ENCODE measurements at places on chromosomes 4 and X.

GRCh38 chr4:6582889-6583490 is 8.0 kb downstream of the MAN2B2 start:
- DNase-seq: peak; percentile 71

DNA sequence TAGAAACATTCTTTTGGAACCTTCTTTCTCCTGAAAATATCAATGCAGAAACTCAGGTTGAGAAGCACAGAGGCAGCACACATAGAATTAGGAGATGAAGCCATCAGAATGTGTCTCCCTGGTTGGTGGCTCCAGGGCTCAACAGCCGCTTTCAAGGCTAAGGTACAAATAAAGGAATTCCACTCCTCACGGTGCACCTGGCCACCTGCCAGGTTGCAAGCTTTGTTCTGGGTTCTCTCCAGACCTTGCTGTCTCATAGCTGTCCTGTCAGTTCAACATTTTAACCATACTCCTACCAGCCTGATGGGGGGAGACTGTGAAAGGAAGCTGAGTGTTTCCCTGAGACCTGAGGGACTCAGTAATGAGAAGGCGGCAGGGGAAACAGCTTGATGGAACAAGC is 96.3 kb upstream of the HPF1 start:
- DNase-seq: no peak

GRCh38 chrX:131059246-131059645 is 1.1 kb downstream of the ARHGAP36 start:
- no peak for DNase-seq

DNA sequence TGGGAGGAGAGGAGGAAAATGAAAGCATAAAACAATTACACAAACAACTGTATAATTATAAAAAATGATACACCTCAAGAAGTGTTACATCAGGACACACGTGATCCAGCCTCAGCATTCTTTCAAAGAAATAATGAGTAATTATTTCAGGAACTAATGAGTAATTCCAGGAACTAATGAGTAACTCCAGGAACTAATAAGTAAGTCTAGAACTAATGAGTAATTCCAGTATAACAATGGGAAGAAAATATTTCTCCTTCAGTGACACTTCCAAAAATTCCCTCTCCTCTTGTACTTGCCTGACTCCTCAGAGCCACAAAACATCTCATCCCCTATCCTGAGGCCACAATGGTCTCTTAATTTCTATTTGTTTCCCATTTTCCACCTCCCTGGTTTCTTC is 63.5 kb upstream of the COL25A1 start:
- DNase-seq: no peak

GRCh38 chr4:141731481-141731880 is 95.1 kb downstream of the IL15 start:
- DNase-seq: no peak

DNA sequence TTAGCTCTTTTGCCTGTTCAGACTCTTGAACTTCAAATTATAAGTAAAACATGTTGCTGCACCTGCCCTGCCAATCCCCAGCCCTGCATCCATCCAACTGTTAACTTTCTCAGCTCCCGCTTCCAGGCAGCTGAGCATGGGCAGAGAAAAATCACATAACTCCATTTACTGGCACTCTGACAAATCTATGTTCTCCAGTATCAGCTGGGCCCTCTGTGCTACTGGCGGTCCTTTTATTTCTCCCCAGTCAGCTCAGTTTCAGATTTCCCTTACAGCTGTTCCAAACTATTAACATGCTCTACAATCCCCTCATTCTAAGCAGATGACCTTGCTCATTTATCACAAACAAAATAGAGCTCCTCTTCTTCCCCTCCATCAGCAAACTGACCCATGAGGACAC is 240.4 kb upstream of the TET2 start:
- no peak for DNase-seq

DNA sequence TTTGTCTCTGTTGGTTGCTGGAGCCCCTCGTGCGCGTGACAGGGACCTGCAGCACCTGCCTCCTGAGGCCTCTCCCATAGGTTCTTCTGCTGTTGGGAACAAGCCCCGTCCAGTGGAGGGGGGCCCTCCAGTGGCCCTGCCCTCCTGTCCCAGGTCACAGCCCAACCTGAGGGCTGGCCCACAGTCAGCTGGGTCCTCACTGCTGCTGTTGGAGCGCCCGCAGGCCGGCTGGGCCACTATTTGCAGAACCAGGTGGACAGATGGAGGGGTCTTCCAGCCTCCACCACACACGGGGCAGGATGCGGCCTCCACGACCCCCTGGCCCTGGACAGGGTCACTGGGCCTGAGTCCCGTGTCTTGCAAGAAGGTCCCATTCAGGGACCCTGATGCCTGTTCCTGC is 51.4 kb upstream of the PSAPL1 start:
- no peak for DNase-seq

DNA sequence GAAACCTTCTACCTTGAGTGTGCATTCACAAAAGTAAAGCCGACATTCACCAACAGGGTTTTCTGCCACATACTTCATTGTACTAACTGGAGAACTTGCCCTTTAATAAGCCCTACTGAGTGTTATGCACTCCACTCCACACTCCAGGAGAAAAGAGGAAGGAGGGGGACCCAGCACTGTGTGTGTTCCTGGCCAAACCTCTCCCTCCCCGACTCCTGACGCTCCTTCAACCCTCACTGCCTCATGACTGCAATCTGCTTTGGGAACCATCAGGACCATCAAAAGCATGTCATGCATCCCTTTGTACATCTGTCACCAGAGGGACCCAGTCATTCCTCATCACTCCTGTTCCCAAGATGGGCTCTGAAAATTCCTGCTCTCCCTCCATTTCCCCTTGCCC is 143.7 kb downstream of the RASL11B start:
- DNase-seq: no peak

DNA sequence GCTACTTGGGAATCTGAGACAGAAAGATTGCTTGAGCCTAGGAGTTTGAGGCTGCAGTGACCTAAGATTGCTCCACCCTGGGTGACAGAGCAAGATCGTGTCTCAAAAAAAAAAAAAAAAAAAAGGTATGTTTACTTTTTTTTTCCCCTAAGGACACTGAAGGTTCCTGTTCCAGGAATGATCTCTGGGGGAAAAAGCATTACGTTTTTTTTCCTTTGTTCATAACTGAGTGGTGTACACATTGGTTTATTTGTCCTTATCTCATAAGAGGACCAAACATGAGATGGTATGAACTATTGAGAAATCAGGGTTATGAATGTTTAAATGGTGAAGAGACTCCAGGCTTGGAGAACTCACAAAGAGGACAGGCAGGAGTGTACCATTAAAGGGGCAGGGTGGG is 120.4 kb upstream of the IL1RAPL2 start:
- DNase-seq: no peak

DNA sequence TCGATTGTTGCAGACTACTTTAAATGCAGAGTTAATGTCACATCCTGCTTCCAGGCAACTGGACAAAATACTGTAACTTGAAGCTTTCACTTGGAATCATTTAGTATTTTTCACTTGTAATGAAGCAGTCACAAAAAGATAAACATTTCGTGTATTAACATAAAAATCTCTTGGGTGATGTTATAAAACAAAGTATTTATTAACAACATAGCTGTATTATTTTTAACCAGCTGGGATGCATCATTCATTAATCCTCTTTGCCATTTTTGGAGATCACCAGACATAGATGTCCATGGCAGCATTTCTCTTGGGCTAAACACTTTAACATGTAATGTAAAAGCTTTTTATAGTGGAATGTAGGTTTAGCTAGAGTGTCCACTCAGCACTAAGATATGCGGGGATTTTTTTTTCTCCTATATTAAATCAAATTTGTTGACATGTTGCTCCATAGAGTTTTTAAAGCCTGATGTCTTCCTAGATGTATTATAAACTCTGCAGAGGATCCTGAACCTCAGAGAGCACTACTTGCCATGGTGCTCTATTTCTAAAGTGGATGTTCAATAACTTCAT is 193.7 kb upstream of the SPANXN4 start:
- DNase-seq: no peak

DNA sequence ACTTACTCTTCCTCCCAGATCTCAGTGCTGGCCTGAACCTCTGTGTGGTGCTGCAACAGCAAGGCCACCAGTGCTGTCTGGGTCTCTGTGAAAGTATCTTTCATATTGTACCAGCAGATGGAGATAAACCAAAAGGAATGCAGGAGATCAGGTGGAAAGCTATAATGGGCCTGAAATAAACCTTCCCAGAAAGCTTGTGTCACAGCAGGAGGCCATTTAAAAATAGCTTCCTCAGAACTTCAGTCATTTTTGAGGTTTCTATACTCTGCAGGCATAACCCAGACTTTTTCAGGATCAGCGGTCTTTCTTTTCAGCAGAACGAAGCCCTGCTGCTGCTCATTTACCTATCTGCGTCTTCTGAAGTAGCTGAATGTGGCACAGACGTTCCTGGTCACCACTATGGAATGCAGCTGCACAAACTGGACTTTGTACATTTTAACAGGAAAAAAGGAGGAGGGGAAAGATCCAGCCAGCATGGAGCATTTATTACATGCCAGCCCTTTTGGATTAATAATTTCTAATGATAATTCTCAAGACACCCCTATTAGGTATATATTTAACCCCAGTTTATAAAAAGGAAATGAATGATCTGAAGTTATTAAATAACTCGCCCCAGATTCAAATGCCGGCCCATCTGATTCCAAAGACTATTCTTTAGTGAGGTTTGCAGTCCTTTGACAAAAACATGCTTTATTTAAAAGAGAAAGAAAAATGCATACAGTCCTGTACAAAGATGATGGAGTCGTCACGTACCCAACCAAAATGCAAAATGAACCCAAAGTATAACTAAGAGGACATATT is 119.7 kb downstream of the NFKB1 start:
- peak; percentile 81 for DNase-seq

- DNase-seq: no peak
Observed at GRCh38 chrX:110836451-110836850, 40.8 kb upstream of the CHRDL1 start.

- no peak for DNase-seq
Observed at GRCh38 chrX:53263597-53264094, 17.7 kb downstream of the IQSEC2 start.

DNA sequence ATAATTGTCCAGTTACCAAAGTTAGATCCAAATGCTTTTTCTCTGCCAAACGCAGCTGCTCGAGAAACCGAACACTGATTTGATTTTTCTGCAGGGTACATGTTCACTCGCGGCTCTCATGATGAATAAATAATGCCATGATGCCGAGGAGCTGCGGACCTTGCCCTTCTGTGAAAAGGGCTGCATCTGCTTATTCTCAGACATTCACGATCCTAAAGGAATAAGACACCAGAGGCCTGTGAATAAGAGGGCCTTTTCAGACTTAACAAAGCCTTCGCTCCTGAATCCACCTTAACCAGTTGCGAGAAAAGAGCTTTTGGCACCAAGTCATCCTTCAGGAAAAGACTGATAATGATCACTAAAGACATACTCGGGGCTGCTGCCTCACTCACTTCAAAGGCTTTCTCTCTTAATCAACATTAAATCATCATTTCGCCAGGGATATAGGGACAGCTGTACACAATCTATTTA is 147.5 kb downstream of the FBXO8 start:
- DNase-seq: no peak

GRCh38 chrX:134734466-134734952 is 76.2 kb upstream of the PLAC1 start:
- DNase-seq: no peak

- DNase-seq: no peak
Observed at GRCh38 chrX:29471829-29472228, 743.5 kb upstream of the MAGEB2 start.

GRCh38 chr4:147689067-147689466 is 5.1 kb upstream of the PRMT9 start:
- no peak for DNase-seq

DNA sequence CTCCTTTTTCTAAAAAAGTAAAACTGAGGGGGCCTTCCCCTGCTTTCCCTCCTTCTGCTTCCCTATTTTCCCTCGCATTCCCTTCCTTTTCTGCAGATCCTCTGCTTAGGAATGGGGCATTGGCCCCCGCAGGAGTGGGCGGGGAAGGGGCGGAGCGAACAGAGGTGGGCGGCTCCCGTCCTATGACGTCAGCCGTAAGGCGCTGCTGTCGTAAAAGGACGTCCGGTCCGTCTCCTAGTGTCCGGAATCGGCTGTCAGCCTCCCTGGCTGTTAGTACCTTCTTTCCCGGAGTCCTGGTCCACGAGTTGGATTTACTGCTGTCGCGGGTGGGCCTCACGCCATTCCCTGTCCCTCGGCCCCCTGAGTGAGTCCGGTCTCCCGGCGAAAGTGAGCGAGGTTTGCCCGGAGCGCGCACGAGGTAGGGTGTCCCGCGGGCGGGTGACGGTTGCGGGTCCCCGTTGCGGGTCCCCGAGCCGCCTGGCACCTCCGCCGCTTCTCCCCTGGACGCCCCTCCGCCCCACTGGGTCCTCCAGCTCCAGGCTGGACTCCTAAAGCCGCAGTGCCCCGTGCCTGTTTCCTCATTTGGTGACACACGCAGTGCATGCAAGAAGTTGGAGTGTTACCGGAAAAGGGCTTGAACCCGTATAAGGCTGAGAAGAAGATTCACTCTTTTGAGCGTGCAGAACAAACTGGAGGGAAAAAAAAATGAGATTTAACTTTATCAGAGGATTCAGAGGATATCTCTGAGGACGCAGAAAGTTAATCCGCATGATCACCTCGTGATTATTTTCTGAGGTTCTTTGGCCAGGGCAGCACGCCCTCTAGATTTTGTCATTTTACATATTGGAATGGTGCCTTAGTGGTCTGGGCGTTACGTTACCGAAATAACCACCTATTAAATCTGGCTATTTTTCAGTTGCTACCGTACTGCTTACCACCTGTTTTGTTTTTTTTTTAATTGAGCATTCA is at the start of gene ZNF330:
Gene ZNF330 (plus strand): TSS at position 205 of the 969 bp plus-strand sequence. CDS start 1,477 bp downstream, outside the sequence.
- DNase-seq: peak; percentile 90

GRCh38 chr4:121330180-121330665 is 50.6 kb downstream of the QRFPR start:
- no peak for DNase-seq

- no peak for DNase-seq
Observed at GRCh38 chr4:134544303-134544770, 342.7 kb upstream of the PABPC4L start.

DNA sequence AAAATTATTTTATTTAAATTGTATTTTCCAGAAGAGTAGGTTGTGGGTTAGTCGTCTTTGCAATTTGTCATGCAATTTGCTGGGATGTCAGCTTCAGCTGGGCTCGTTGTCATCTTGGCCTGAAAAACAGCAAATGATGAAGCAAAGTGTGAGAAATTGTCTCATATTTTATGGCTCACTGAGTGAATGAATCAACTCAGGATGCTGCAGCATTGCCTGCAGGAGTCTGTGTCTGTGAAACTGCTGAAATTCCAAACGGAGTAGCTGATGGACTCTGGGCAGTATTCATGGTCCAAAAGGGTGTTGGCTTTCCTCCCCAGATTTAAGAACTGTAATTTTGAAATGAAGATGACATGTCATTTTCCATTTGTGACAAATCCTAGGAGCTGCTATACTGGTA is 37.2 kb downstream of the CXCL8 start:
- no peak for DNase-seq

GRCh38 chr4:1972414-1972813 is 36.4 kb downstream of the NELFA start:
- no peak for DNase-seq

DNA sequence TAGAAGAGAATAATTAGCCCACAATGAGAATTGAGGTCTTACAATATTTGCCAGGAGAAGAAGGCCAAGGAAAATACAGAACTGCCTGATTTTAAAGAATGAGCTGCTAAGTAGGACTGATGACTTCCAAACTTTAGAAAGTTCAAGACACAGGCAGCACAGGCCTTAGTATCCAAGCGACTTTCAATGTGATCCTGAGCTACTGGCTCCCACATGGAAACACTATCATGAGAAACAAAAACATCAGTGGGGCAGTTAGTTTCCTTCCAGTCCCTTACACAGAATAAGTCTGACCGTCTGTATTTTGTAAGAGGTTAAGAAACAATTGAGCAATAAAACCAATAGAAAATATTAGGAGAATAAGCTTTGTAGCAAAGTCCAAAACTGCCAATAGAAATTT is 251.4 kb downstream of the COL25A1 start:
- DNase-seq: no peak

GRCh38 chr4:78666830-78667258 is 109.3 kb upstream of the BMP2K start:
- no peak for DNase-seq
